ENCODE measurements at places on chromosomes 16 and 17. TPM values are rescaled to one million over a fixed set of nuclear protein-coding genes. Genes with fewer than 3 reads are reported as not detected.

GRCh38 chr17:3957735-3958599, 6.3 kb downstream of the ATP2A3 start:
- no peak for DNase-seq
- H3K36me3 ChIP-seq = peaks cover 46% of the 10 kb centered on the region
- H3K27ac ChIP-seq = no peak overlapping the region
- no peaks in the 10 kb centered on the region for H3K27me3 ChIP-seq
- H3K4me3 ChIP-seq = no peak overlapping the region

GRCh38 chr16:73192232-73192894, 144.4 kb upstream of the ZFHX3 start:
- H3K27ac ChIP-seq = no peak overlapping the region
- H3K4me3 ChIP-seq = no peak overlapping the region
- H3K36me3 ChIP-seq = no peaks in the 10 kb centered on the region

DNA sequence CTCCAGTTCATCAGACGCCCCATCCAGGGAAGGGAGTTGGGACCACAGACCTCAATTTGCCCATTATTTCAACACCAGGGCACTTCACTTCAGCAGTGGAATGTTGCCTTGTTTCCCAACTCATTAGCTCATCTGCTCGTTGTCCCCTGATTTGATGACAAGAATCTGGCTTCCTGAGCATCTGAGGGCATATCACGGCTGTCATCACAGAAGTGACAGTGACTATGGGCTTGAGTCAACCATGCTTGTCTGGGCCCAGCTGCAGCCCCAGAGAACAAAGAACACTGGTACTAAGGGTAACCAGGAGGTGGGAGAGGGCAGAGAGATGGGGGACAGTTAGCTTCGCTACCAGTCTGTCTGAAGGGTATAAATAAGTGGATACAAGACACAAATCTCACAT, 266.0 kb upstream of the SDK2 start:
- no peaks in the 10 kb centered on the region for H3K4me1 ChIP-seq
- DNase-seq = no peak
- no peak overlapping the region for H3K4me3 ChIP-seq
- H3K27me3 ChIP-seq = peaks cover 11% of the 10 kb centered on the region
- H3K27ac ChIP-seq = no peak overlapping the region

GRCh38 chr16:2507665-2508064, 6.1 kb upstream of the ATP6V0C start:
- no peak overlapping the region for H3K4me3 ChIP-seq
- no peaks in the 10 kb centered on the region for H3K27me3 ChIP-seq
- H3K36me3 ChIP-seq = no peaks in the 10 kb centered on the region

The HS3ST4 gene
- not detected for total RNA-seq

DNA sequence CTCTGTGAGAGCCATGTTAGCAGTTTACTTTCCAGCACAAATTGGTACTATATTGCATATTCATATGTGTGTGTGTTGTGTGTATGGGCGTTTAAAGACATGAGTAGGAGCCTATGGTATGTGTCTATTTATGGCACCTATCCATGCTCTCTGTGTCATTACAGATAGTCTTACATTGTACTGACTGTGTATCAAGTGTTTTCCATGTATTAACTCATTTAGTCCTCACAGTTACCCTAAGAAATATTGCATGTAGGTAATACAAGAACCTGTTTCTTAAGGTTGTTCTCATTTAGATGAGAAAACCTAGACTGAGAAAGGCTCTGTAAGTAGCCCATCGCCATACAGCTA, 1.6 kb downstream of the ALG1 start:
- H3K27me3 ChIP-seq = no peaks in the 10 kb centered on the region
- peaks cover 34% of the 10 kb centered on the region for H3K4me1 ChIP-seq

DNA sequence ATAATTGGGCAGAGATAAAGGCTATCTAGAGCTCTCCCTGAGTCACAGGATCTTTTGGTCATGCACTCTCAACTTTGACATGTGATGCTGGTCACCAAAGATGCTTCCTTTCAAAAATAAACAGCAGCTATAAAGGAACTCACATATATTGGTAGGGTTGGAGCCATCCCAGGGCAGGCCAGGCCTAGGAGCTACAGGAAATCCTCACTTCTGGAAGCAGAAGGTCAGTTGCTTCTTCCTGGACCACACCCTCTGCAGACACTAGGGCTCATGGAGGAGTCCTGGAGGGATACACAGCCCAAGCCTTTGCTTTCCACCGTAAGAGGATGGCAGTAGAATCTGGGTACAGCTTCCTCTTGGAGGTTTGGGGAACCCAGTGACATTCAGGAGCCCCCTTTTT, 24.6 kb downstream of the SOST start:
- H3K36me3 ChIP-seq = no peaks in the 10 kb centered on the region
- H3K4me1 ChIP-seq = no peaks in the 10 kb centered on the region
- no peak for DNase-seq
- H3K27ac ChIP-seq = no peak overlapping the region
- H3K4me3 ChIP-seq = no peak overlapping the region

DNA sequence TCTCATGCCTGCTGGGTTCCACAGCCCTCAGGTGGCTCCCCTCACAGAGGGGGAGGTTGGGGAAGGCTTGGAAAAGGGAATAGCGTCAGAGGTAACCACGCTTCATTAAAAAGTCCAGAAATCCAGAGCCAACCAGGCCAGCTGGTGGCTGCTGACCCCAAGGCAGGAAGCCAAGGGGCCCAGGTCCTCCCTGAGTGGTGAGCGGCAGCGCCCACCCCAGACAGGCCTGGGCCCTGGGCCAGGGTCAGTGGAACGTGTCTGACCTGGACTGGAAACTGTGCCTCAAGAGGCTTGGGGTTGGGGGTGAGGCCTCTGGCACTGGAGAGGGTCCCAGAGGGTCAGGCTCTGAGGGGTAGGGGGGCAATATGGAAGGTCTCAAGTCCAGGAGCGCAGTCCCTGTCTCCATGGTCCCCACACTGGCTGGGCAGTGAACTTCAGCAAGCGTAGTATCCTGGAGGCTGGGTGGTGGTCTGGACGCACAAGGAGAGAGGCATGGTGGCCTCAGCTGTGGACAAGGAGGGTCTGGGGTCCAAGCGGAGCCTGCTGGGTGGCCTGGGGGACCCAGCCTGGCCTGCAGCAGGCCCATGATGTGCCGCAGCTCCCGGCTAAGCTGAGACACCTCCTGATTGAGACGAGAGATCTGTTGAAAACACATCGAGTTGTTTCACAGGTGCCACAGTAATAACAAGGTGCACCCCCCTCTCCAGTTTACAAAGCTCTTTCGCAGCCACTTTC, 5.2 kb upstream of the RAB5C start:
- H3K4me3 ChIP-seq = no peak overlapping the region
- H3K36me3 ChIP-seq = peaks cover under 1% of the 10 kb centered on the region
- DNase-seq = no peak
- no peak overlapping the region for H3K27ac ChIP-seq
- peaks cover 14% of the 10 kb centered on the region for H3K4me1 ChIP-seq

The CDH1 gene
- total RNA-seq = 0.18 TPM

The REXO5 gene
- 17.4 TPM for total RNA-seq

DNA sequence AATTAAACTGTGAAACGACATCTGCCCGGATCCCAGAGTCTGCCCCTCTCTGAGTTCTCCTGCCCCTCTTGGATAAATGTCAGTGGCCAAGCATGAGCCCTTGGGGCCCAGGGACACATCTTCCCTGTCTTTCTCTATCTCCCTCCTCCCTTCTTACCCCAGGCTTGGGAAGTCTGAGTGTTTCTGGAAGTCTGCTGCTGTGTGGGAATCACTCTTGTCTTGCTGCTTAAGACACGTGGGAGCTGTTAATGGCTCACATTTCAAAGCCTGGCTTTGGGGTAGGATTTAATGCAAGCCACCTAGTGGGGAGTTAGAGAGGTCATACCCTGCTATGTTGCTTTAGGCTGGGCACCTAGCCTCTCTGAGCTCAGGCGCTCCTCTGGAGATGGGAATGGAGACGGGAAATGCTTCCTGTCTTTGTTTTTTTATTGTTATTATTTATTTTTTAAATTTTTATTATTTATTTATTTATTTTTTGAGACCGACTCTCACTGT, 218.5 kb upstream of the CIBAR2 start:
- peaks cover 18% of the 10 kb centered on the region for H3K27me3 ChIP-seq
- no peak overlapping the region for H3K4me3 ChIP-seq
- no peak for DNase-seq
- no peak overlapping the region for H3K27ac ChIP-seq
- H3K4me1 ChIP-seq = peaks cover 5% of the 10 kb centered on the region

The HDAC5 gene
- 42.2 TPM for total RNA-seq

GRCh38 chr16:20327444-20328041, at the start of gene GP2:
Gene GP2 (minus strand): TSS chr16:20327513. CDS start chr16:20326431, 1,082 bp downstream.
- H3K4me1 ChIP-seq = no peaks in the 10 kb centered on the region
- DNase-seq = no peak
- no peaks in the 10 kb centered on the region for H3K27me3 ChIP-seq
- no peak within 1 kb of the TSS for H3K27ac ChIP-seq
- H3K4me3 ChIP-seq = no peak within 1 kb of the TSS
- no peaks in the 10 kb centered on the region for H3K36me3 ChIP-seq

- no peak overlapping the region for H3K4me3 ChIP-seq
- no peak for DNase-seq
- H3K27ac ChIP-seq = no peak overlapping the region
- H3K4me1 ChIP-seq = peaks cover 6% of the 10 kb centered on the region
- no peaks in the 10 kb centered on the region for H3K36me3 ChIP-seq
Measured at GRCh38 chr17:77288115-77288619, 147.4 kb downstream of the SEC14L1 start.

DNA sequence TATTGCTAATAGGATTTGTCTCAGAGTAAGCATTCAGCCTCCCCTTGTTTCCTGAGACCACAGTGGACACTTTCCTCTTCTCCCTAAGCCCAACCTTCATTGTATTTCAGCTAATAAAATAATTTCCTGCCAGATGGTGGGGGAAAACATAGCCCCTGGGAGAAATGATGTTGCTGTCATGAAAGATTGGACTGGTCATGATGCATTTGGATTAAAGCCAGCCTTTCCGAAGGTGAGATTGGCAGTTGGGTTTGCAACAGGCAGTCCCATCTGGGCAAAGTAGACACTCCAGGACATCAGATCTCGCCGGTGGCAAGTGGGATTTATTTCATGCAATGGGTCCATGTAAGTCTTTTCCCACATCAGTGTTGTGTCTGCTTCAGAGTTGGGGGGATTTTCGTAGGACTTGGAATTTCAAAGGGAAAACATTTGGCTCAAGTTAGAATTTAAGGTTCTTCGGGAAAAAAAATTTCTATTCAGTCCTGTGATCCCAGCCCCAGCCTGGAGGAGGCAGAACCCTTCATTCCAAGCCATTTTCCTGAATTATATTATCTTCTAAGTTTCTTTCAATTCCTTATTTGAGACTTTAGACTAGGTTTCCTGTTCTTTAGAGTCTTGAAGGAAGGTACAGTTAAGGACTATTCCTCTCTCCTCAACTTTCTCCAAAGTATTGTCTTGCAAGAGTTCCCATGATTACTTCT, 391.7 kb downstream of the XYLT1 start:
- no peak overlapping the region for H3K4me3 ChIP-seq
- H3K4me1 ChIP-seq = no peaks in the 10 kb centered on the region
- H3K27ac ChIP-seq = no peak overlapping the region
- no peaks in the 10 kb centered on the region for H3K36me3 ChIP-seq

DNA sequence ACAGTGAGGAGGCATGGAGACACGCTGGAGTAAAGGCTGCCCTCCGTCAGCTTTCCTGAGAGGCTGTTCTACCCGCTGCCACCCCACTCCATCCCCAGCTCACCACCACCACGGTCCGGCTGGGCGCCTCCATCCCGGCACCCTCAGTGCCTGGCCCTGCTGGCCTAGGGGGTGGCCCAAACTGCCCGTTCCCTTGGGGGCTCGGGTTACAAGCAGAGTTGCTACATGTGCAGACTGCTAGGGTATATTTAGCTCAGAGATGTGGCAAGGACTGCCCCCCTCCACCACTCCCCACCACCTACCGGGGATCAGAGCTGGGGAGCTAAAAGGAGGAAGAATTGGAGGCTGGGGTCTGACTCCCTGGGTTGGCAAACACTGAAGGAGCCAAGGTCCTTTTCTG, 4.1 kb downstream of the CACNB1 start:
- H3K36me3 ChIP-seq = peaks cover 21% of the 10 kb centered on the region
- DNase-seq = no peak
- H3K27me3 ChIP-seq = no peaks in the 10 kb centered on the region
- H3K27ac ChIP-seq = no peak overlapping the region

DNA sequence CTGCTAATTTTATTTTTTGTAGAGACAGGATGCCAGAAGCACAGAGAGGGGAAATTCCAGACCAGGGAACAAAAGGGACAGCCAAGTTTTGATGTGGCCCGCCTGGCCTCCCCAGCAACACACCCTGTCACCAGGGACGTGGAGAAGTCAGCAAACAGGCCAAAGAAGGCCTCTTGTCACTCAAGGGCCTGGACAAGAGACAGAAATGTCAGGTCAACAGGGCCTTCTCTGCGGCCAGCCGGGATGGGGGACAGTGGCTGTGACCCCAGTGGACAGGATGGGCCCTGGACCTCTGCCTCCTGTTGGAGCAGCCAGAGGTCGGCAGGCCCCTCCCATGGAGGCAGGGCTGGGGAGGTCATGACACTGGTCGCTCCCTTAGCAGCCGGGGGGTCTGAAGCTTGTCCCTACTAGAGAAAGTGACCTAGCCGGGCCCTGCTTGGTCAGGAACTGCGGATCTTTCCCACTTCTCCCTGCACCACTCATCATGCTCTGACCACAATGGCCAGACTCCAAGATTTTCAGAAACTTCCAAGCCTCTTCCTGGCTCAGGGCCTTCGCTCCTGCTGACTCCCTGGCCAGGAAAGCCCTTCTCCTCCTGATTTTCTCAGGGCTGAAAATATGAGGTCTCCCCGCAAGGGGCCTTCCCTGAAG, 9.2 kb upstream of the TVP23A start:
- no peak overlapping the region for H3K27ac ChIP-seq
- no peak for DNase-seq
- H3K27me3 ChIP-seq = peaks cover 10% of the 10 kb centered on the region
- no peaks in the 10 kb centered on the region for H3K36me3 ChIP-seq
- H3K4me3 ChIP-seq = no peak overlapping the region
- H3K4me1 ChIP-seq = no peaks in the 10 kb centered on the region

GRCh38 chr17:58493506-58493905, 5.3 kb upstream of the HSF5 start:
- no peak overlapping the region for H3K4me3 ChIP-seq
- DNase-seq = no peak
- no peak overlapping the region for H3K27ac ChIP-seq
- peaks cover 78% of the 10 kb centered on the region for H3K36me3 ChIP-seq
- H3K27me3 ChIP-seq = no peaks in the 10 kb centered on the region

The LPCAT2 gene
- 1.6 TPM for total RNA-seq

Measured in activated CD4-positive, alpha-beta memory T cell treated with anti-CD3 and anti-CD28 coated beads, Interleukin-2, amount 10 ng/mL, durations not matched to agents 7 days and 5 days (primary cell).